ENCODE measurements at places on chromosomes 6 and 20.
A peak's percentile ranks its signal among the peaks of the same experiment; 100 is the strongest.

GRCh38 chr6:74551896-74552295, 654.0 kb downstream of the COL12A1 start:
- DNase-seq = peak; percentile 94

- DNase-seq = peak; percentile 69
Measured at GRCh38 chr6:15501826-15502445, 160.9 kb downstream of the DTNBP1 start.

DNA sequence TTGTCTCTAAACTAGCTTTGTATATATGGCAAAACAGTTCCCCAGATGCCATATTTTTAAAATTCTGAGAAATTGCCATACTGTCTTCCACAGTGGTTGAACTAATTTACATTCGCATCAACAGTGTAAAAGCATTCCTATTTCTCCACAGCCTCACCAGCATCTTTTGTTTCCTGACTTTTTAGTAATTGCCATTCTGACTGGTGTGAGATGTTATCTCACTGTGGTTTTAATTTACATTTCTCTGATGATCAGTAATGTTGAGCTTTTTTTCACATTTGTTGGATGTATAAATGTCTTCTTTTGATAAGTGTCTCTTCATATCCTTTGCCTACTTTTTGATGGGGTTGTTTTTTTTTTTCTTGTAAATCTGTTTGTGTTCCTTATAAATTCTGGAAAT, 1222.7 kb upstream of the CITED2 start:
- no peak for DNase-seq

DNA sequence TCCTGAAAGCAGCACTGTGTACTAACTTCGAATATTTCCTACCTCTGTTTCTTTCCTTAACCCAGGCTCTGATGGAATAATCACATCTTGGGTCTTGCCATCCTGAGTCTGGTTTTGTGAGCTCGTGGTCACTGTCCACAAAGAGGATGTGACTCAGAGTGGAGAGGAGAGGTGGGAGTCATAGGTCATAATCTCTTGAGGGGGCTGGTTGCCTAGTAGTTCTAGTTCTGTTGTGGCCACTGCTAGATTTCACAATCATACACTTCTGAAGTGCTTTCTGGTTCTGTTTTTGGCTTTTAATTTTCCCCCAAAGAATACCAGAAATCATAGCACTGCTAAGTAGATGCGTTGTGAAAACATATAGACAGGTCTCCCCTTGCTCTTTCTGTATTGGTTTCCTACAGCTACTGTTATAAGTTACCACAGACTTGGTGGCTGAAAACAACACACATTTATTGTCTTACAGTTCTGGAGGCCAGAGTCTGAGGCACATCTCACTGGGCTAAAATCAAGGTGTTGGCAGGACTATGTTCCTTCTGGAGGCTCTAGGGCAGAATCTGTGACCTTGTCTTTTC, 102.8 kb downstream of the NRSN1 start:
- DNase-seq = no peak

DNA sequence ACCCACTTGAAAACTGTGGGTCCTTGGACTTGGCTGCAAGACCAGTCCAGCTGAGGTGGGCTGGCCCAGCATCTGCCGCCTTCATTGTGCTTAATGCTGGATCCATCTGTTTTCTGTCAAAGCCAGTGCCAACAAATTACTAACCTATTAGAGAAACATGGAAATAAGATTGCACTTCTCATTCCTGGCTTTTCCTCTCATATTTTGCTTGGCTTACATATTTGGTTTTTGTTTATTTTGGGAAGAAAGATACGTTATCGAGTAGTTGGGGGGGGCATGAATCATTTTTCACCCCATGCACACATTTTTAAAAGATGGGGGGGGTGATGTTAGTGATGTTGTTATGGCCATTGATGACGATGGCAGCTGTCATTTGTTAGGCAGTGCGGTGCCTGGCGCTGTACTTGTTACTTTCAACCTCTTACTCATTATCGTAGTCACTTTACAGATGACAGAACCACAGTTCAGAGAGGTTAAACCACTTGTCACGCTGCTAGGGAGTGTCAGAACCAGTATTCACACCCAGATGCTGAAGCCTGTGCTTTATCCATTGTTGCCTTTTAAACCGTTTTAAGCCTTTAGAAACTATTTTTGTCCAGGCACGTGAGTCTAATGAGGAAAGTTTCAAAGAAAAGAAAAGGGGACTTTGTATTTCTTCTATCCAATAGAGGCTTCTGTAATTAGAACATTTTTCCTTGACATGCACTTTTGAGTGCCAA, 180.0 kb downstream of the TMEM242 start:
- peak; percentile 72 for DNase-seq

DNA sequence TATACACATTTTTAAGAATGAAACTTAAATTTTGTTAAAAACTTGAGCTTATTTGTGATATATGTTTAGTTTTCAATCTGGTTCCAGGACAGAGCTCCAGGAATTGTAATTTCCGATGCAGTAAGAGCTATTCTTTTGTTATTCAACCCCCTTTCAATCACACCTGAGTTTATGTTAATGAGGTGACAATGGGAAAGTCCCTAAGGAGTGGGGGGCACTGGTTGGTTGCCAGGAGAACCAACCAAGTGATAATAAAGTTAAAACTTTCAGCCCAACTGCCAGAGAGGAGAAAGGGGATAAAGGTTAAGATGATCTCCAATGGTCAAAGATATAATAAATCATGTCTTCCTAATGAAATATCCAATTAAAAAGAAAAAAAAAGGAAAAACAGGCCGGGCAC, 19.8 kb downstream of the MDN1 start:
- DNase-seq = no peak

DNA sequence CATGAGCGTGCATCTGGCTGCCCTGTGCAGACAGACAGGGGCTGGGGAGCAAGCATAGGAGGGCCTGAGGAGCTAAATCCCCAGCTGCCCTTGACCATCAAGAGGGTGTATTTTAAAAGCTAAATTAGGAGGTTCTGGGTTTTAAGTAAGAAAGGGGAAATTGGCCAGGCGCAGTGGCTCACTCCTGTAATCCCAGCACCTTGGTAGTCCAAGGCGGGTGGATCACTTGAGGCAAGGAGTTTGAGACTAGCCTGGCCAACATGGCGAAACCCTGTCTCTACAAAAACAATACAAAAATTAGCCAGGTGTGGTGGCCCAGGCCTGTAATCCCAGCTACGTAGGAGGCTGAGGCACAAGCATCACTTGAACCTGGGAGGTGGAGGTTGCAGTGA, 27.8 kb downstream of the SERPINB6 start:
- no peak for DNase-seq

DNA sequence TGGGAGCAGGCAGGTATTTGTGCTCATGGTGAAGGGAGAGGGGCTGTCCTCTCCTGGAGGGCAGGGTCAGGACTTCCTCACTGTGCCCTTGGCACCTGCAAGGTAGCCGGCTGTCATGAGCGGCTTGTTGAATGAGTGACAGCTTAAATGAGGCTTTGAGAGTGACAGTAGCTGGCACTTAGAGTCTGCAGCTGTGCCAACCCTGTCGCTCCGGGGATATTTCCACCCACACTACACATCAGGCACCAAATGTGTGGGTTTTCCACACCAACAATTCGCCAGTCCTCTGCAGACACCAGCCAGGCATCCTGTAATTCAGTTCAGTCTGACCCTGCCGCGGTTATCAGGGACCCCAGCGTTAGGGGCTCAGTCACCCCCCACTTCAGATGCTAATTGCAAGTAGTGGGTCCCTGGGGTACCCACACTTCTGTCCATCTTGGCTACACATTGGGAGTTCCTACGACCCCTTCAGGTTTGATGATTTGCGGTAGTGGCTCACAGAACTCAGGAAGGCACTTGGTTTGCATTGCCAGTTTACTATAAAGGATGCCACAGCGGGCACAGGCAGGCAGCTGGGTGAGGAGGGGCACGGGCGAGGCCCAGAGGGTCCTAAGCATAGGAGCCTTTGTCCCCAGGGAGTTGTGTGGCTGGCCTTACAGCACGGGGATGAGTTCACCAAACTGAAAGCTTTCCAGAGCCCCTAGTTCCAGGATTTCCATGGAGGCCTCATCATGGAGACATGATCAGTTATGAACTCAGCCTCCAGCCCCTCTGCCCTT, 9.1 kb downstream of the MTG2 start:
- DNase-seq = no peak

DNA sequence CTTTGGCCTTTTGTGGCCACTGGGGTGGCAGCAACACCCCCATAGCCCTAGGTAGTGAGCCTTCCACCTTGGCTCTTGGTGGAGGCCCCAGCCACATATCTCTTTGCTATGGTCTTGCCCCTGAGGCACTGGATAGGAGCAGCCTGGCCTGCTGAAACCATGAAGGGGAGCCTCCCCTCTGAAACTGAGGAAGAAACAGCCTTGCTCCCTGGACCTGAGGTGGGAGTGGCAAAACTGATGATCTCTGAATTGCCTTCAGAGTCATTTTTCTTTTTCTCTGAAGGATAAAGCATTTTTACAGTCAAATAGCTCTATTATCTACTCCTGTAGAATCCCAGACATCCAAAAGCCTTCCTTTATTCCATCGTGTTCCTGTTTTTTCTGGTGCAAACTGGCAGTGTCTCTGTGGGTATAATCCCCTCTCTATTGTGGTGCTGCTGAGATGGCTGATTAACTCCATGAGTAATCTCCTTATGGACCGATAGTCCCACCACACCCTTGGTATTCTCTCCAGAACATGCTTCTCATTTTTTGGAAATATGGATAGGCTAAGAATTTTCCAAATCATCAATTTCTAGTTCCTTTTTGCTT, 22.0 kb upstream of the PRSS35 start:
- no peak for DNase-seq

DNA sequence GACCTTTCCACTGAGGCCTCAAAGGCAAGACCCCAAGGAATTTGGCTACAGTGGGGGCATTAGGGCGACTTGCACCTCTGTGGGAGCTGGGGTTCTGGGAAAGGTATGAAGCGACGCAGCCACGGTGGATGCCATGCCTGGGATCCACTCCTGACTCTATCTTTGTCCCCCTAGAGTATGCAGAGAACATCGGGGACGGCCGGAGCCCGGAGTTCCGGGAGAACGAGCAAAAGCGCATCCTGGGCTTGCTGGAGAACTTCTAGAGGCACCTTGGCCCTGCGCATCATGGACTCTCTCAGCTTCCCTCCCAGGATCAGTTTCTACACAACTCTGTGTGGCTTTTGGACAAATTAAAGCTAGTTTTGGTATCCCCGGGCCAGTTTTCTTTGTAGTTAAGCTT, 31.2 kb upstream of the VSTM2L start:
- no peak for DNase-seq

GRCh38 chr6:163526346-163526745, 111.8 kb downstream of the QKI start:
- no peak for DNase-seq

DNA sequence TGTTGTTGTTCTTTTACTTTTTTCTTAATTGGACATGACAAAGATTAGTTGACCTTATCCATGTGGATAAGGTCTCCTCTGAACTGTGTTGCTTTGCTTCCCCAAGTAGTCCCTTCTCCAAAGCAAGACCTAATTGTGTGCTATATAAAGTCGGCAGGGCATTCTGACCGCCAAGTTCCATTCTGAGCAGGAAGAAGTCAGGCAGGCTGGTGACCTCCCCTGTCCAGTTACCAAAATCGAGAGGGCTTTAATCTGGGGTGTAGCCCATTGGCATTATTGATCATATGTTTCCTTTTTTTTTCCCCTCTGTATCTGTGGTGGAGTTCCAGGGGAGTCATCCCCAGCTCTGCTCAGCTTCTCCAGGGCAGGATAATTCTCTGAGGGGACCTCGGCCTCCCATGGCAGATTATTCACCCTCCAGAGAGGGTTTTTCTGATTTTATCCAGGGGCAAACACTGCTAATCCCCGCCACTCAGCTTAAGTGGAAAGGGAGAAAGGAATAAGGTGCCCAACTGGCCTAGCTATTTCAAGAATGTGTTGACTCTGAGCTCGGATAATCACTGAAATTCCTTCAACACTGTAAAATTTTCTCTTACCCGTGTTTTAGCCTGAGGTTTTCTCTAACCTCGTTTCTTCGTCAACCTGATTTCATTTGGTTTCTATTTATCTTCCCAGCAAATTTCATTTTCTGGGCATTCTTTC, 71.8 kb upstream of the L3MBTL3 start:
- no peak for DNase-seq

GRCh38 chr6:145705561-145705960, 29.8 kb downstream of the EPM2A start:
- peak; percentile 42 for DNase-seq

GRCh38 chr6:40251637-40252300, 317.5 kb upstream of the MOCS1 start:
- DNase-seq = no peak

- no peak for DNase-seq
Measured at GRCh38 chr20:64003960-64004725, 23.2 kb downstream of the PRPF6 start.

DNA sequence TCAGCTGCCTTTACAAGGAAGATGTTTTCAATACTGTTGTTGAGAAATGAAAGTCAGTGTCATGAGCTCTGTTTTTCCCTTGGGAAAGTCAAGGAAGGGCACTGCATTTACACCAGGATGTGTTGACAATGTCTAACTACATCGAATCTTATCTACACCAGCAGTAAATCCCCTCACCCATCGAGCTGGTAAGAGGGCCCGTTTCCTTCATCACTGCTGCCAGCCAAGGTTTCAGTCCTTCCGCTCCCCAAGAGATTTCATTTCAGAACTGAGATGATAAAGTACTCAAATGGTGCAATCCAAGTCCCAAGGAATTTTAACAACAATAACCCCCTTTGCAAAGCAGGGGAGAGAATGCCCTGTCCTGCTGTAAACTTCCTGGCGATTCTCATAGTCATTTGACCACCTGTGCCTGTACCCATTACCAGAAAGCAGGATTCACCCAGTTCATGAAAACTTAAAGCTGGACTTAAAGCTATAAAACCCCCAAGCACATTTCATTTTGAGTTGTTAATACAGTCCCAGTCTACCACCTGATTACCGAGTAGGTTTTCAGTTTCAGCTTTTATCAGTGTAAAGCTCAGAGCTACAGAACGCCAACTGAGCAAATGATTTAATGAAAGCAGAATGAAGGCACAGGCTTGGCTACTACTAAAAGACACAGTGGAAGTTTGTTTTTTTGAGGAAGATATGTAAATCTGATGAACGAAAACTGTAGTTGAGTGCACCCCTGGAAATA, 122.5 kb upstream of the TAB2 start:
- no peak for DNase-seq

DNA sequence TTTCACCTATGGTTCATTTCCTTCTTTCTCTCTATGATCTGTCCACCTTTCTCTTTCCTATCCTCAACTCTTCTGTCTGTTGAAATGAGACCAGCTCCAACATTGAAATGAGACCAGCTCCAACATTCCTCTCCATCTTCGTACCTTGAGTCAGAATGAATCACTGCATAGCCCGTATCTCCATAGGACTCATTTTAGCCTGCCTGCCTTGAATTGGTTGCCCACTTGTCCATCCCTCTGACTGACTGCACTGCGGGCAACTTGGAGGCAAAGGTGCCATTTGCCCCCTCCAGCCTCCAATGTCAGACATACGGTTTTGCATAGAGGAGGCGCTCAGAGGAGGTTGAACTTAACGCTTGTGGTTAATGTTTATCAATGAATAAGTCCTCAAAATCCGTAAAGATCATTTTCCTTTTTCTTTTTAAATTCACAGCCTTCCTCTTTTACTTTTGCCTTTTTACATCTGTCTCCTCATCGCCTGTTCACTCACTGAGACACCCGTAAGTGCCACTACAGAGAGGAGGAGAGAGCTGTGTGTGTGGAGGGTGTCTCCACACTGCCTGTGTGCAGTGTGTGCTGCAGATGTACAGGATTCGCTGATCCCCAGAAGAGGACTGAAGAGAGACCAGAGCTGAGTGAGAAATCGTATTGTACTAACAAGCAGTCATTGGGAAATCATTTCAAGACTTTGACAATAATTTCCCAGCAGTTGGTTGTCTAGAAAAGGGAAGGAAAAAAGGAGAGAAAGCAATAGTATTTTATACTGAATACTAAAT, 579.6 kb upstream of the MAP3K7 start:
- peak; percentile 6 for DNase-seq

- DNase-seq = no peak
Measured at GRCh38 chr20:46050444-46050843, 21.4 kb downstream of the SLC12A5 start.
